Cardiac muscle cell (in vitro differentiated cells and primary cell): ENCODE measurements at places on chromosomes 4 and X. TPM values are rescaled to one million over a fixed set of nuclear protein-coding genes. Genes with fewer than 3 reads are reported as not detected.

NEUROG2 gene
- 0.44 TPM in 1 of 2 replicates, not detected in the other for polyA plus RNA-seq

BST1 gene
- polyA plus RNA-seq = 0.24 and 0.35 TPM in 2 replicates

YY2 gene
- 1.1 and 1.5 TPM in 2 replicates for polyA plus RNA-seq

CT45A2 gene
- polyA plus RNA-seq = not detected in 2 replicates

ATP1B4 gene
- polyA plus RNA-seq = 0.34 TPM in 1 of 2 replicates, not detected in the other
